ENCODE measurements at places on chromosomes 11 and 22.

- DNase-seq, result no peak
Measured at GRCh38 chr11:26607725-26608506, 35.9 kb upstream of the MUC15 start.

DNA sequence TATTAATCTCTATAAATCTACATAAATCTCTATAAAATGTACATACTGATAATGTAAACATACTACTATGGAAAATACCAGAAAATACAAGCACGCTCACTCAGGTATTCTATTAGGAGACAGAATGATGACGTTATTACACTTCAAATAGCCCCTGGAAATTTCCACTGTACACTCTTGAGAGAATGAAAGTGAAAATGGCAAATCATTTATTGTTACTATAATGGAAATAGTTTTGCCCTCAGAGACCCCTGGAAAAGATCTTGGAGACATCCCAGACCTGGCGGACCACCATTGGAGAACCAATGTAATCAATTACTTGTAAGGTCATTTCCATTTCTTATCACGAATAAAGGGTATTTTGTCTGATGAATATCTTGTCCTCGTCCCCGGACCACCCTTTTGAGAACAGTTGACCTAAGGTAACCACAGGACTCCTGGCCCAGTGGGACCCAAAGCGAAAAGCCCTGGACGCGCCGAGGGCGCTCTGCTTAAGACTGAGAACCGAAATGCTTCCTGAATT is 509 bp upstream of the PRRG4 start:
- no peak for DNase-seq

- no peak for DNase-seq
Measured at GRCh38 chr11:43138621-43139140, 173.1 kb upstream of the API5 start.

GRCh38 chr11:133238027-133238426 is 294.3 kb downstream of the OPCML start:
- DNase-seq, result no peak

GRCh38 chr11:11076276-11076675 is 218.4 kb upstream of the ZBED5 start:
- no peak for DNase-seq

DNA sequence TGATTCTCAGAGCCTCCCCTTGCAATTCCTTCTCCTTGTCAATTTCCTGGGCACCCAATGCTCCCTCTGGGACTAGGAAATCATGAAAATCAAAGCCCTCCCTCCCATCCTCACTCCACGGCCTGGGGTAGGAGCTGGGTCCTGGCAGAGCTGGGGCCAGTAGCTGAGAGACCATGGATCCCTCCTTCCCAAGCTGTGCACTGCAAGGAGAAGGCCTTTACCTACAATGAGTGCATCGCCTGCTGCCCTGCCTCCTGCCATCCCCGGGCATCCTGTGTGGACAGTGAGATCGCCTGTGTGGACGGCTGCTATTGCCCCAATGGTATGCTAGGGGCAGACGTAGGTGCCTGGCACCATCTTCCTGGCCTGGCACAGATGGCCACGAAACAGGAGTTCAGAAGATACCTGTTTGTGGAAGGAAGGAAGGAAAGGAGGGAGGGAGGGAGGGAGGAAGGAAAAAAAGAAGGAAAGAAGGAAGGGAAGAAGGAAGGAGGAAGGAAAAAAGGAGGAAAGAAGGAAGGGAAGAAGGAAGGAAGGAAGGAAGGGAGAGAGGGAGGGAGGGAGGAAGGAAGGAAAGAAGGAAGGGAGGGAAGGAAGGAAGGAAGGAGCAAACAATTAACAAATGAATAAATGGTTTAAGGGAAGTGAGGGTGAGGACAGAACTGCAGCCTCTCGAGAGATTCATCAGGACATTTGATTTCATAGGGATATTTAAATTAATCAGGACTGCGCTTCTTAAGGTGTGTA is 12.5 kb downstream of the OTOG start:
- no peak for DNase-seq

All from inflammatory macrophage (primary cell).